Spleen (tissue), 13 donors: ENCODE measurements at places on chromosomes 7 and 10. TPM values are rescaled to one million over a fixed set of nuclear protein-coding genes. Genes with fewer than 3 reads are reported as not detected.

Gene FKBP9
- 46.5 TPM for total RNA-seq

Gene ATP6V1F
- total RNA-seq: 84.5 TPM

DNA sequence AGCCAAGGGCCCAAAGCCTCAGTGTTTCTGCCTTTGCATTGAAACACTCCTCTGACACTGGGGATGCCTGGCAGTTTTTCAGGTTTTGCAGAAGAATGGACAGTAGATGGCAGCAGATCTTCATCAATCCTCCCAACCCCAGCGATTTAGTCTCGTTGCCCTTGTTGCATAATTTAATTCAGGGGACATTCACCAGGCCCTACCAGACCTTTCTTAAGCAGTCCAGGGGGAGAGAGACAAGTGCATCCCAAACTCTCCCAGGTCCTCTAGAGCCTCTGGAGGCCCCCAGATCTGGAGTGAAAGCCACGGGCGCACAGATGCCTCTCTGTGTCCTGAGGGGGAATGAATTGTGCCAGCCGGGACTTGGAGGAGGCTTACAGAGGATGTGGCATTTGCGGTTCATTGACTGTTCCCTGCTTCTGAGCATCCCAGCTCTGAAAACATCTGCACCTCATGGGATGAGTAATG, 29.6 kb downstream of the MINDY4 start:
- no peak for DNase-seq

- DNase-seq: no peak
Observed at GRCh38 chr10:32332299-32332750, 14.6 kb downstream of the EPC1 start.

DNA sequence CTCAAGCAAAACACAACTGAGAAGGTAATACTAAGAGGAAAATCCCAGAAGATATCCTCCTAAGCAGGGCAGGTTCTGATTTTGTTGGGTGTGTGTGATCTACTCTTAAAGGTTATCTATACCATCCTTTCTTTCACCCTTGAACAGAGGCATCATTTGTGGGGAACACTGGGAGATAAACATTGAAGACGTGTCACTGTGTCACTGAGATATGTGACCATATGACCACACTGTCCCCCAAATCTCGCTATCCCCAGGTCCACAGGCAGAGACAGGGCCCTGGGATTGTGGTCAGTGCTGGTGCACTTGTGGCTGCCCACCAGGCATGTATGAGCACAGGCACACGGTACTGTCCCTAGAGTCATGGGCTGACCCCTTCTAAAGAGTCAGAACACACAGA, 30.0 kb downstream of the TECTB start:
- DNase-seq: no peak

- no peak for DNase-seq
Observed at GRCh38 chr7:96121752-96122151, 200.1 kb downstream of the SLC25A13 start.

DNA sequence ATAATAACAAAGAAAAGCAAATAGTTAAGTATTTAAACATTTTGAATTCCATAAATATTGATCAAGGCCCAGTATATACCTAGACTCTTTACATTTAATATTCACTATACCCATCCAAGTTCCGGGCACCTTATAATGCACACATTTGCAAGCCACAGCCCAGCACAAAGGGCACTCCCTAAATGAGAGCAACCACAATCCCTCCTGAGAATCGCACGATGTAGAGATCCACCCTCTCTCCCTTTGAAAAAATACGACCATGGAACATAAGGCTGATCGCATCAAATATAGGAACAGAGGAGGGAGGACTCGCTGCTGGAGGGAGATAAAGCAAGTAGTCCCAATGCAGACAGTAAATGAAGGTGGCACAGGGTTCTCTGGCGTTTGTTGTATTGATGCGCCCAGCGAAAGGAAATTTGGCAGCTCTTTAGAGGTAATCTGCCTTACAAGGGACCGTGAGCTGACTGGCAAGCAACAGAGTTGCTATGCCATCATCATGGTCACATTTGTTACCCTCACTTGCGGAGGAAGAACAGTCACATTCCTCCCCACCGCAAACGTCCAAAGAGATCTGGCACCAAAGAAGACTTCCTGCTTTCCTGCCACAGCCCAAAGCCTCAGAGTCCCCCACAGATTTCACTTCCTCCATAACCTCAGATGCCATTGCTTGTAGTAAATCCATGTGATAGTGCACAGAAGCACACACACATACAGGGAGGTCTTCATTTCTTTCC, 16.1 kb upstream of the TAS2R40 start:
- DNase-seq: no peak

DNA sequence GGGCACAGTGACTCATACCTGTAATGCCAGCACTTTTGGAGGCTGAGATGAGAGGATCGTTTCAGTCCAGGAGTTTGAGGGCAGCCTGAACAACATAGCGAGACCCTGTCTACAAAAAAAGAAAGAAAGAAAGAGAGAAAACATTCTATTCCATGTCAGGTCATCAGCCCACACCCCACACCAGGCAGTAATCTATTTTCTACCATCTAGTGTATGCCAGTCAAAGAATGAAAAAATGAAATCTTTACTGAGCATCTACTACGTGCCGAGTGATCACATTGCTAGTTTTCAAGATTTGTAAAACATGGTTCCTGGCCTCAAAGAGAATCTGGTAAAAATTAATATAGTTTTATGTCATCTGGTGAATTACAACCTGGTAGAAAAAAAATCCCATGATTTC, 3.1 kb upstream of the EPHB4 start:
- no peak for DNase-seq

DNA sequence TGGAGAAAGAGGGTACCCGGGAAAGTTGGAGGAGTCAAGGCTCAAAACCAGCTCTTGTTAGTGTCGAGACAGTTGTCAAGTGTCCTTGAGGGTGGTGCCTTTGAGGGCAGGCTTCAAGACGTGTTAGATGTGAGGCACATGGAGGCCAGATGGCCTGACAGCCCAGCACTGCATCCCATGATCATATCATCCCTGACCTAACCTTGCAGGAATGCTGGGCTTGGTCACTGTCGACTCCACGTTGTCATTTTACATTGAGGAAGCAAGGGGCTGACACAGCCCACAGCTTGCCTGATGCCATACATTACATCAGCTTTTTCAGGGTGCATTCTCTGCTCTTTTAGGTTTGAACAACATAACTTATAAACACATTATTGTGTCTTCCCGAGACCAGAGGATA, 114.1 kb downstream of the ABCA13 start:
- DNase-seq: no peak

DNA sequence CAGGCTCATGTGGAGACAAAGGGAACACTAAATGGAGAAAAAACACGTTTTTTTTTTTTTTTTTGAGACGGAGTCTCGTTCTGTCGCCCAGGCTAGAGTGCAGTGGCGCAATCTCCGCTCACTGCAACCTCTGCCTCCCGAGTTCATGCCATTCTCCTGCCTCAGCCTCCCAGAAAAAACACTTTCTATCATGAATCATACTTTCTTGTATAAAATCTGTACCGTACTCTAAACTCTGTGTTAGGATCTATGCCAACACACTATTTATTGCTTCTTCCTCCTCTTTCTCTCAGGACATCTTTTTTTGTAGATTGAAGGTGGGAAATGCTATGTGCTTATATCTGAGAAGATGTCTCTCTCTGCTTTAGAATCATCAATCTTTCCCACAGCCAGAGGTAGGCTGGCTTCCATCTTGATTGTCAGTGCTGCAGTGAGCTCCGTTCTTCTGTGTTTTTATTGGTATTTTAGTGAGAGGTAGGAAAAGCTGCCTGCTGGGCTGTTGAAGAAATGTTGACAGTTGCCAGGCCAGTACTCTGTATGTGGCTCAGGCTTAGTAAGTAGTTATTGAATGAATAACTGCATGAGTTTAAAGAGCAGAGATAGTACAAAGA, 101.1 kb downstream of the GPR85 start:
- DNase-seq: no peak

GRCh38 chr7:25254604-25255003, 26.3 kb upstream of the NPVF start:
- DNase-seq: no peak

DNA sequence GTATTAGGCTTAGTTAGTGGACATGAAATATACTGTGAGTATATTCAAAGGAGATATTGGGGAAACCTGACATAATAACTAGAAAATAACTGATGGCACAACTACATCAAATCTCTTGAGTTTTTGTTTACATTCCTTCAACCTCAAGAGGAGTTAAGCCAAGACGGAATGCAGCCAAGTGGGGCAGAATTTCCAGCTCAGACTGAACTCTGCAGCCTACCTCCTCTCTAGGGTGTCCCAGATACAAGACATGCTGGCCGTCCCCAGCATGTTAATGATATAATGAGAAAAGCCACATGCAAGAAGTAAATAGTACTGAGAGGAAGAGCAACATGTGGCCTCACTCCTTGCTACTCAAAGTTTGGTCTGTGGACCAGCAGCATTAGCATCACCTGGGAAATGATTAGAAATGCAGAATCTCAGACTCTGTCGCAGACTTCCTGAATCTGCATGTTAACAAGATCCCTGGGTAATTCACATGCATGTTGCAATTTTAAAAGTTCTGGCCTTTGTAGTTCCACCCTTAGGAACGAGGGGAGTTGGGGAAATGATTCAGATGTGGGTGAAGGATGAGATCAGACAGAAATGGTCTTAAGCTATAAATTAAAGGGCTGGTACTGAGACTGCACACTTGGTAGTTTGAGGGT, 118.4 kb upstream of the CACUL1 start:
- DNase-seq: no peak
